ENCODE measurements at places on chromosomes 4 and X. TPM values are rescaled to one million over a fixed set of nuclear protein-coding genes. Genes with fewer than 3 reads are reported as not detected.

The PPBP gene
- total RNA-seq = not detected

The SMIM43 gene
- not detected for total RNA-seq

The SATL1 gene
- not detected for total RNA-seq

The STS gene
- total RNA-seq = 0.95 TPM

The PABPC4L gene
- total RNA-seq = 1.1 TPM
